ENCODE measurements at places on chromosomes 12 and 14.
A peak's percentile ranks its signal among the peaks of the same experiment; 100 is the strongest.

GRCh38 chr14:24982472-24983155 is 67.3 kb downstream of the STXBP6 start:
- DNase-seq = peak; percentile 25

- no peak for DNase-seq
Measured at GRCh38 chr14:92652413-92653151, 95.8 kb downstream of the LGMN start.

- DNase-seq = no peak
Measured at GRCh38 chr14:103848175-103849077, 1.1 kb upstream of the PPP1R13B start.

DNA sequence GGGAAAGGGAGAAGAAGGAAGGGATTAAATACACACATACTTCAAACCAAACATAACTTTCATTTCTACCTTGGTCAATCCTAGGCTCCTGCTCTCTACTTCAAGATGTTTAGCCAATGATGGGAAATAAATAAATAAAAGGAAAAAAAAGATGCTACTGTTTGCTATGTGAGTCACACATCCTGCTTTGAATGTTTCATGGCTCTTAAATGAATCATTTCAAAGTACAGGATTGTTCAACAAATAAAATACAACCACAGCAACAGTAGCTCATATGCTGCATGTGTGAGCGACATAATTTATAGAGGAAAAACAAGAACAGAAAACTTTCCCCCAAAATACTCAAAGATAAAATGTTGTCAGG is 54.3 kb upstream of the NPFF start:
- peak; percentile 91 for DNase-seq

- DNase-seq = no peak
Measured at GRCh38 chr14:68507544-68508081, 285.3 kb downstream of the ZFP36L1 start.

DNA sequence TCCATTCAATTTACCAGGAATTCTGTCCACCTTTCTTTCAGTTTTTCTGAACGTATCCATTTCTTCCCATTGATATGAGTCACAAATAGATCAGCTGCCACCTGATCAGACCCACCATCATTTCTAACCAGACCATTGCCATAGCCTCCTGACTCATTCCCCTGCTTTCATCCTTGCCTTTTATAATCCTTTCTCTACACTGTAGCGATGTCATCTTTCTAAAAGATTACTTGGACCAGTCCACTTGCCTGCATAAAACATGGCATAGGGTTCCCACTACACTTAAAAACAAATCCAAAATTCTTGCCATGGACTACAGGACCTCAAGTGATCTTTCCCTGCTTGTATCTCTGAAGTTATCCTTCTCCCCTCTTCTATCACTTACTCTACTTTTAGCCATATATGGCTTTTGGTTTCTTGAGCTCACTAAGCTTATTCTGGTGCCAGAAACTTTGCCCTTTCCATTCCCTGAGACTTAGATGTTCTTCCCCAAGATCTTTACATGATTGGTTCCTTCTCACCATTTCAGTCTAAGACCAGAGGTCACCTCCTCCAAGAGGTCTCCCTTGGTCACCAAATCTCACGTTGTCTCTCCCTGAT is 149.5 kb upstream of the KRR1 start:
- DNase-seq = no peak

DNA sequence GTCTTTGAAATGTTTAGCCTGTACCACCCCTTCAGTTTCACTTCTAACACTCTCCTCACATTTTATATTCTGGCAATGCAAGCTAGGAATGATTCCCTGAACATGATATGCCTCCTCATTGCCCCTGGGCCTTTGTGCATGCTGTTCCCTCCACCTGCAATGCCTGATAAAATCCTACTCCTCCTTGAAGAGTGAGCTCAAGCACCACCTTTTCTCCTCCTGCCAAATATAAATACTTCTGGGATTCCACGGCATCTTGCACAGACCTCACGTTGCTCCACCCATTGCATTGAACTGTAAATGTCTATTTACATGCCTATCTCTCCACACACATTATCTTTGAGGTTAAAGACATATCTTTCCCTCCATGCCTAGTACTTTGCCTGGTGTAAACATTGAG is 21.1 kb downstream of the NKX2-1 start:
- no peak for DNase-seq

DNA sequence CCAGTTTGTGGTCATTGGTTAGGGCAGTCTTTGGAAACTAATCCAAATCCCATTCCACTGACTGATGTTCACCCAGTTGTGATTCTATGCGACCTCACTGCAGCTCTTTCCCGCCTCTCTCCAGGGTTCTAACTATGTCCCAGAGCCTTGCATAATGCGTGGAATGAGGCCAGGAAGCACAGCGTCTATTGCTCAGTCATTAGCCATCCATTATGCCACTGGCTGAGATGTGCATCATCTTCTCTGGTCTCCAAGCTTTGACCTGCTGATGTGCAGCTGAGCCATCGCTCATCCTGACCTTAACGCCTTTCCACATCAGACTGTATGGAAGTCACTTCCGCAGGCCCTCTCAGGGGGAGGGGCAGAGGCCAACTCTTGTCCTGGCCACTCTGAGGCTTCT is 115.4 kb upstream of the VRK1 start:
- DNase-seq = peak; percentile 24

DNA sequence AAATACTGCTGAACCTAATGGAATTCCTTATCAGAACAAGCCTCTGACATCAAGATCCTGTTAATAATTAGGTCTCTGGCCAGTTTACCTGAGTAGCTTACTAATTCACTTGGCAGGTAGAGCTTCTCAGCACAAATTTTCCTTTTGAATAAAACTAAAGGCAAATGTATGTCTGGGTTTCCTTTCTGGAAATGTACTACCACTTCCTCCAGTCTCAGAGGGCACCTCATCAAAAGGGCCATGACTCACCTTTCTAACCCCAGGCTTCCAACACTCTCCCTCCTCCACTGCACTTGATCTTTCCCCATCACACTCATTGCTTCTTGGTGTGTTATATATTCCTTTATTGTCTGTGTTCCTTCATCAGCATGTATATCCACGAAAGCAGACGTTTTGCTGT is 90.5 kb downstream of the SLC2A13 start:
- no peak for DNase-seq

DNA sequence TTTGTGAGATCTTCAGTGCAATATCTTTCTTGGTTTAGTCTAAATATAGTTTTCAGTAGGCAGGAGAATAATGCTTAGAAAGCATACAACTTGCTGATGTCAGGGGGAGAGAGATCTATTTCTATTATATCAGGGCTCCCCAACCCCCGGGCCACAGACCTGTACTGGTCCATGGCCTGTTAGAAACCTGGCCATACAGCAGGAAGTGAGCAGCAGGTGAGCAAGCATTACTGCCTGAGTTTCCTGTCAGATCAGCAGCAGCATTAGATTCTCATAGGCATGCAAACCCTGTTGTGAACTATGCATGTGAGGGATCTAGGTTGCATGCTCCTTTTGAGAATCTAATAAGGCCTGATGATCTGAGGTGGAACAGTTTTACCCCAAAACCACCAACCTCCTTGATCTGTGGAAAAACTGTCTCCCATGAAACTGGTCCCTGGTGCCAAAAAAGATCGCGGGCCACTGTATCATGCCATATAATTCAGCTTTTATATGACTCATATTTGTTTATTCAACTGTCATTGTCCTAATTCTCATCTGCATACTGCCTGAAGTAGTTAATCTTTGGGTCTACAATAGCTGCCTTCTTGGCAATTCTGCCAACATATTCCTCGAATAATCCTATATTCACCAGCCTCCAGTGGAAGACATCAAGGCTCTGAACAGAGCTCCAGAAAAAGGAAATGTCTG is 163.6 kb upstream of the DYRK2 start:
- DNase-seq = no peak

DNA sequence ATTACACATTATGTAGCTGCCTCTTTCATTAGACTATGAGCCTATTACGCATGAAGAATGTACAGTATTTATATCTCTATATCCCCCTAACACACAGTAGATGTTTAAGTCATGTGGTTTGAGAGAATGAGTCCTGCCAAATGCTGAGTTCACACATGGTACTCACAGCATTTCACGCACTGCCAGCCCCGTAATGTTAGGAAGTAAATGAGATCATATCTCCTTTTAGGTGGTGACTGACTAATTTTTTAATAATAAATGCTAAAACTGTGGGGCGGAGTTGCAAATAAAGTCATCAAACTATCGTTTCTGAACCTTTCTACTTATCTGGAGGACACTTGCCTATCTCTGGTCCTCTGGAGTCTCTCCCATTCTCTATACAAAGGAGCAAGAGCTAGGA is 343.8 kb downstream of the ADAMTS20 start:
- DNase-seq = no peak

DNA sequence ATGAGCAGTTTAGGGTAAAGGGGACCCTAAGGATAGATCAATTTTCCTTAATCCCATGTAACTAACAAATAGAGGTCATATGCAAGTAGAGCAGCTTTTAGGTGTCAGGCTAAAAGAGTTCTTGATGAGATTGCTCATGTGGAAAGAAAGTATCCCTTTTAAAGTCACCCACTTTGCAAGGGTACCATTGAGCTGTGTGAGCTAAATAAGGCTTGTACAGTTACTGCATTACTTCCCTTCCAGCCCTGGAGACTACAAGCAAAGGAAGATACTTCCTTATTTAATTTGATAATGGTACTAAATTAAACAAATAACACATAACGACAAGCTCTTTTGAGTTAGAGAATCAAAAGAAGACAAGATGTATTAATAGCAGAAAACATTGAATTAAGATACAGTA is 191.7 kb downstream of the TMX1 start:
- DNase-seq = no peak

GRCh38 chr14:52834440-52834842 is 43.0 kb upstream of the GNPNAT1 start:
- DNase-seq = peak; percentile 78

DNA sequence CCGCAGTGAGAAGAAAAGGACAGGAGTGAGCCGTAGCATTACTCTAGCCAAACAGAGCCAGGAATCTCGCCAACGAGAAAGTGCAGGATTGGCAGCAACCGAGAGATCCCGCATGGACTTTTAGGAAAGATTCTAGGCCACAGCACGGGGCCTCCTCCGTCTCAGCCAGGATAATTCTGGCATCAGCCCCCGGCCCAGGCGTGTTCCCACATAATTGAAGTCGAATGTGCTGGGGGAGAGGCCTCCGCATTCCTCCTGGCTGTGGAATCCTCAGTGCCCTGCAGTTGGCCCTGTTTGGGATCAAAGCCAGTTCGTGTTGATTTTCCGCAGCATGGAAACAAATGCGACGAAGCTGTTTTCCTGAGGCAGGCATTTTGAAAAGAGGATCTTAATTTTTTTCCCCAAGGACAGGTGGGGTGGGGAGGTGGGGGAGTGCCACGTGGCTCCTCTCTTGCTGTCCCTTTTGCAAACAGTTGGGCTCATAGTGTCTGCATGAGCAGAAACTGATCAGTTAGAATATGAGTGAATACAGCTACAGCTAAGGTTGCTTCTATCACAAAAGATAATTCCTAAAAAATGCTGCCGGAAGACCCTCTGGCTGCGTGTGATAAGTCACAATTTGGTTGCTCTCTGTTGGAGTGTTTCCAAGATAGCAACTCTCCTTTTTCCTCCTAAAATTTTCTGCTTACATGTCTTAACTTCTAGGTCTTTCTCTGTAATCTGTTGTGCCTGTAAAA is 37.3 kb upstream of the ATXN2 start:
- DNase-seq = peak; percentile 92

DNA sequence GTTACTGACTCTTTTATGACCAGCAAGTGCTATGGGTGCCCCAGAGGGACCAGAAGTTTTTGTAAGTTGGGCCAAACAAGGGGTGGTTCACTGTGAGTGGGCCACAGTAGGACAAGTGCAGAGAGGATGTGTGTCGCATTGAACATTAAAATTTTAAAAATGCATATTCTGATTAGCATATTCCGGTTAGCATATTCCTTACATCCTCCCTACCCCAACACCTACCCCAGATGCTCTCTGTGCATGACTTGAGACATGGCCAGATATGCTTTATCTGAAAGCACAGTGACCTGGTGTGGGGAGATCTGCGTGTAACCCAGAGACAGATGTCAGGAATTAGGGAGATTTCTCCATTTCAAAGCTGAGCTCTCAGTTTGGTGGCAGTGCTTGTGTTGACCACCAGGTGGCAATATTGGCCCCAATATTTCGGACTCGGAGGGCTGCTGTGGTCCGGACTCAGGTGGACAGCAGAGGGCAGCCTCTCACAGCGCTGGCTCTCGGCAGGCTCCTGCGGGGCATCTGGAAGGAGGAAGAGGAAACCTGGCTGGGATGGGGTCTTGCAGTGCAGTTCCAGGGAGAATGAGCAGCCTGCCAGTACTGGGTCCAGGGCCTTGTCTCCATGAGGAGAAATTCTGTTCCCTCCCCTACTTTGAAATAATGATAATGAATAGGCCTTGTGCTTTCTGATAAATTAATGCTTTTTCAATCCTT is 1.6 kb upstream of the CEBPE start:
- peak; percentile 78 for DNase-seq

- DNase-seq = no peak
Measured at GRCh38 chr12:51359851-51360250, 13.4 kb upstream of the CELA1 start.

GRCh38 chr14:77040741-77041653 is 12.5 kb upstream of the IRF2BPL start:
- peak; percentile 90 for DNase-seq

- DNase-seq = peak; percentile 83
Measured at GRCh38 chr12:51814311-51815088, 34.0 kb downstream of the FIGNL2 start.

DNA sequence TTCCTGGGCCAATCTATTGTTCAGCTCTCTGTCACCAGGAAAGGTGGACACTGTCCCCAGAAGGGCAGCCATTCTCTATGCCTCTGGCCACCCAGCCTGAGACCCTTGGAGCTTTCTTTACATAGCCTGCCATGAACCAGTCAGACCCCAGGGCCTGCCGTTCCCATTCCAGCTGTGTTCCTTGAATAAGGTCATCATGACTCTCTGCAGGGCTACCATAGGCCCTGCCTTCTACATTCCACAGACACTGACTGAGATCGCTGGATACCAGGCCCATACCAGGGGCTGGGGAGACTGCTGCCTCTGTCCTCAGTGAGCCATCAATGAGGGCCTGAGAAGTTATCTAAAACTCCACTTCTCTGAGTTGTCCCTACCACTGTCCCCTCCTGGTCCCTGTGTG is 75.5 kb downstream of the SYNE3 start:
- DNase-seq = peak; percentile 40

- DNase-seq = no peak
Measured at GRCh38 chr12:1053690-1054089, 62.7 kb downstream of the ERC1 start.

Measured in AG10803 (cell line).